ENCODE measurements at places on chromosomes 5 and 9.

GRCh38 chr5:125140220-125140619, 393.8 kb upstream of the ZNF608 start:
- no peak overlapping the region for H3K4me3 ChIP-seq
- no peaks in the 10 kb centered on the region for H3K36me3 ChIP-seq
- H3K27ac ChIP-seq, result no peak overlapping the region
- H3K27me3 ChIP-seq, result peaks cover 3% of the 10 kb centered on the region
- no peak for DNase-seq

DNA sequence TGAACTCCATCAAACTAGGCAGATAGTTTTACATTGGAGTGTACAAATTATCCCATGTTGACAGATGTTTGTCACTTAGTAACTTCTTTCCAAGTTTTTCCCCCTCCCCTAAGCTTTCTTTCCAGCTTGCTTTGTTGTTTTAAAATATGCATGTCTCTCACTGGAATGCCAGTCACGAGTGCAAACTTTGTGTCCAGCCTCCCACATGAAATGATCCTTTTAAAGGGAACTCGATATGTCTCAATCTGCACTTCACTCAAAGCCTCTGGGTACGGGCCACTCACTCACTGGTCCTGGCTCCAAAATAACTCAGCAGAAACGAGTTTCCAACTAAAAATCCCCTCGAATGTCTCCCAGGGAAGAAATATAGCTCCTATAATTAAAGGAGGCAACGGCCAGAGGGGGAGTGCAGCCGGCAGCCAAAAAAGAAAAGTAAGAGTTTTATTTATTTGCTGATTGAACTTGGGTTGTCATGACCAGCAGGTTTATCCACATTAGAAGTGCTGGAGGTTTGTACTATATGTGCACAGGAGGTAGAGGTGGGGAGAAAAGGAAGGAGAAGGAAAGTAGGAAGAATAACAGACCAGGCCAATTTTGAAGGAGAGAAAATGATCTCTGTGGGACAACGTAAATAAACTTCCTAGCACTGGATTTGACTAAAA, 17.5 kb downstream of the NR2F1 start:
- H3K27ac ChIP-seq, result no peak overlapping the region
- no peak overlapping the region for H3K4me3 ChIP-seq
- H3K4me1 ChIP-seq, result peaks cover 18% of the 10 kb centered on the region

- no peaks in the 10 kb centered on the region for H3K27me3 ChIP-seq
- H3K36me3 ChIP-seq, result peaks cover 30% of the 10 kb centered on the region
- no peak for DNase-seq
- H3K4me1 ChIP-seq, result no peaks in the 10 kb centered on the region
- no peak overlapping the region for H3K27ac ChIP-seq
Measured at GRCh38 chr5:36202521-36202961, 39.2 kb downstream of the NADK2 start.

DNA sequence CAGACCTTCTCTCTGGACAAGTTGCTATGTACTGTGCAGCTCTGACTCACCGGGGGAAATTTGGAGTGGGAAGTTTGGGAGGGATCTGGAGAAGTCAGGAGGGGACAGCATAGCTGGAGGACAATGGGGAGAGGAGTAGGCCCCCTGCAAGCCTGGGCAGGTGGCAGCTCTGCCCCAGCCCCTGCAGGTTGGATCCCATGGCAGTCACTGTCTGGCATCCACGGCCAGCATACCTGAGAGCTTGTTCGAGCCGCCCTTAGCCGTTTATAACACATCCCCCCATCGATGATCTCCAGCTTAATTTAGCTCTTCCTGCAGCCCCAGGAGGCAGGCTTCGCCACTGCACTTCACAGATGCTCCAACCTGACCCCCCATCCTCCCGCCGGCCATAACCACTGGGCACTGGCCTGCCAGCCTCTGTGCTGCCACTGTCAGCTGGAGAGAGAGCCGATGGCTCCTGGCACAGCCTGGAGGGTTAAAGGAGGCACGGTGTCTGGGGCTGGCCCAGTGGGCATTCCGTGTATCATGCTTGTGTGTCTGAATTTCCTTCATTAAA, 57.7 kb upstream of the RNU6ATAC start:
- H3K4me1 ChIP-seq, result no peaks in the 10 kb centered on the region
- no peaks in the 10 kb centered on the region for H3K36me3 ChIP-seq
- H3K4me3 ChIP-seq, result no peak overlapping the region
- no peak for DNase-seq
- no peak overlapping the region for H3K27ac ChIP-seq

GRCh38 chr5:32261198-32261597, 51.5 kb downstream of the MTMR12 start:
- peaks cover 31% of the 10 kb centered on the region for H3K4me1 ChIP-seq
- peaks cover 63% of the 10 kb centered on the region for H3K36me3 ChIP-seq
- peak overlapping the region; percentile 60 for H3K27ac ChIP-seq
- H3K27me3 ChIP-seq, result peaks cover 2% of the 10 kb centered on the region
- peak overlapping the region; percentile 56 for H3K4me3 ChIP-seq

- no peaks in the 10 kb centered on the region for H3K36me3 ChIP-seq
- DNase-seq, result no peak
- H3K4me1 ChIP-seq, result peaks cover 32% of the 10 kb centered on the region
Measured at GRCh38 chr5:94618029-94618492, 343 bp downstream of the KIAA0825 start.

GRCh38 chr5:151646334-151646733, 40.4 kb downstream of the SPARC start:
- no peaks in the 10 kb centered on the region for H3K36me3 ChIP-seq
- DNase-seq, result no peak
- no peak overlapping the region for H3K27ac ChIP-seq
- no peak overlapping the region for H3K4me3 ChIP-seq
- H3K4me1 ChIP-seq, result no peaks in the 10 kb centered on the region

DNA sequence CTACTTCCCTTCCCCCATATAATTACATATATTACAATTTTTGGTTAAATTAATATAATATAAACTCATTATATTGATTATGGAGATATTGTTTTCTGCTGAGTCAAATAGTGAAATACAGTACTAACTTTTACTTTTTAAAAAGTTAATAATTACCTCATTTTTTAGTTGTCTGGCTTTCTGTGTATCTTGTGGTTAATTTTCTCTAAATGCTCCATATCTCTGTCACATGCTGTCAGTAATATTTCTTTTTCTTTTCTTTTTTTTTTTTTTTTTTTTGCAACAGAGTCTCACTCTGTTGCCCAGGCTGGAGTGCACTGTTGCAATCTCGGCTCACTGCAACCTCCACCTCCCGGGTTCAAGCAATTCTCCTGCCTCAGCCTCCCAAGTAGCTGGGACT, 23.2 kb downstream of the STX17 start:
- H3K36me3 ChIP-seq, result peaks cover 42% of the 10 kb centered on the region
- H3K4me1 ChIP-seq, result no peaks in the 10 kb centered on the region
- H3K27me3 ChIP-seq, result no peaks in the 10 kb centered on the region

- no peak overlapping the region for H3K27ac ChIP-seq
- H3K4me1 ChIP-seq, result no peaks in the 10 kb centered on the region
- no peak for DNase-seq
- no peak overlapping the region for H3K4me3 ChIP-seq
- no peaks in the 10 kb centered on the region for H3K27me3 ChIP-seq
Measured at GRCh38 chr5:68576805-68577204, 361.2 kb downstream of the PIK3R1 start.

- H3K4me1 ChIP-seq, result no peaks in the 10 kb centered on the region
- H3K4me3 ChIP-seq, result no peak overlapping the region
- no peak for DNase-seq
- no peaks in the 10 kb centered on the region for H3K36me3 ChIP-seq
- no peaks in the 10 kb centered on the region for H3K27me3 ChIP-seq
- H3K27ac ChIP-seq, result no peak overlapping the region
Measured at GRCh38 chr9:1701113-1701512, 314.0 kb upstream of the SMARCA2 start.

DNA sequence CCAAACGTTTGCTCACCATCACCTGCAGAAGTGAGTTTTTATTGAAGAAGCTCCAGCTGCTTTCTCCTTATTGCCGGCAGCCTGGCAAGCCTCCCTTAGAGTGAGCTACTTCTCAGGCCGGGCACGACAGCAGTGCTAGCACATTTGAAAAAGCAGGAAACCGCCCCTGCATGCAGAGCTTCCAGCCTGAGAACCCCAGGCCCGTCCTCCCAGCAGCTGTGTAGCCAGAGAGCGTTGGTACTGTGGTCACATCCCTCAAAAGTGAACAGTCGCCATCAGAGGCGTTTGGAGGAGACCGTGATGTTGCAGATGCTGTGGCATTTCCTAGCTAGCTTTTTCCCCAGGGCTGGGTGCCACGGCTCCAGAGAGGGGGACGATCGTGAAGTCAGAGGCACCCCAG, 23.5 kb downstream of the SLC25A25 start:
- H3K36me3 ChIP-seq, result no peaks in the 10 kb centered on the region
- no peak overlapping the region for H3K4me3 ChIP-seq
- H3K27me3 ChIP-seq, result no peaks in the 10 kb centered on the region

DNA sequence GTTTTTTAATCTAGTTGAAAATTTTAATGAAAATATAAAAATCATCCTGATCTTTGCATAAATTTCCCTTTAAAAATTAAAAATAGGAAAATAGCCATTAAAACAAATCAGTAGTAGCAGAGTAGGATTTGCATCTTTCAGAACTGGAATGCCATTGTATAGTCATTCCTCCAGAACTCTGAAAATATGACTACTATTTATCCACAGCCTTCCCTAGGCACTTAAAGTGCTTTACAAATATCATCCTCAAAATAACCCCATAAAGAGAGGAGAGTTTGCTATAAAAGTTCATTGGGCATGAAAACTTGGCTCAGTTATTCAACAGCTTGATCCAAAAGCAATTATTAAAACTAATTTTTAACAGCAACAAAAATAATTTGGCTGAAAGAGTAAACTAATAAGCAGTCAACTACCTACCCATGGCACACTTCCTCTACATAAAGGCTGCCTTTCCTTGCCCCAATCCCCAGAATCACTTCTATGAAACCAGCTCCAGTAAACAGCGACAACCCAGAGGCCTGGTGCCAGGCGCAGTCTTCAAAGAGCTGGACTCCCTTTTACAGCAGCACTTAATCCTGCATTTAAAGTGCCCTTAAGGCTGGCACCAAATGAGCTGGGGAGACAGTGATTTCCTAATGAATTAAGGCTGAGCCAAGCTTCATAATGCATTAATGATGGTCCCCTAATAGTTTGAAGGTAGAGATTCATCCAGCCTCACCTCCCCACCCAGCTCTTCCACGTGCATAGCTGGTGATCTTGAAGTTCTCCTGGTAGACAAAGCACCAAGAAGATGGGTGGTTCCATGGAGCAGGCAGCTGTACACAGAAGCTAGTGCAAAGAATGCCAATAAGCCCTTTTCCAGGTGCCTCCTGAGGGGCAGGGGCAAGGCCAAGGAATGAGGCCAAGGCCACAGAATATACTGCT, 36.1 kb downstream of the LHFPL2 start:
- H3K4me1 ChIP-seq, result no peaks in the 10 kb centered on the region
- DNase-seq, result no peak
- no peak overlapping the region for H3K4me3 ChIP-seq
- no peak overlapping the region for H3K27ac ChIP-seq
- H3K36me3 ChIP-seq, result no peaks in the 10 kb centered on the region

GRCh38 chr9:37668116-37668601, 17.4 kb downstream of the FRMPD1 start:
- H3K27me3 ChIP-seq, result peaks cover 4% of the 10 kb centered on the region
- no peak overlapping the region for H3K4me3 ChIP-seq
- no peak for DNase-seq
- H3K4me1 ChIP-seq, result no peaks in the 10 kb centered on the region
- no peaks in the 10 kb centered on the region for H3K36me3 ChIP-seq
- no peak overlapping the region for H3K27ac ChIP-seq

DNA sequence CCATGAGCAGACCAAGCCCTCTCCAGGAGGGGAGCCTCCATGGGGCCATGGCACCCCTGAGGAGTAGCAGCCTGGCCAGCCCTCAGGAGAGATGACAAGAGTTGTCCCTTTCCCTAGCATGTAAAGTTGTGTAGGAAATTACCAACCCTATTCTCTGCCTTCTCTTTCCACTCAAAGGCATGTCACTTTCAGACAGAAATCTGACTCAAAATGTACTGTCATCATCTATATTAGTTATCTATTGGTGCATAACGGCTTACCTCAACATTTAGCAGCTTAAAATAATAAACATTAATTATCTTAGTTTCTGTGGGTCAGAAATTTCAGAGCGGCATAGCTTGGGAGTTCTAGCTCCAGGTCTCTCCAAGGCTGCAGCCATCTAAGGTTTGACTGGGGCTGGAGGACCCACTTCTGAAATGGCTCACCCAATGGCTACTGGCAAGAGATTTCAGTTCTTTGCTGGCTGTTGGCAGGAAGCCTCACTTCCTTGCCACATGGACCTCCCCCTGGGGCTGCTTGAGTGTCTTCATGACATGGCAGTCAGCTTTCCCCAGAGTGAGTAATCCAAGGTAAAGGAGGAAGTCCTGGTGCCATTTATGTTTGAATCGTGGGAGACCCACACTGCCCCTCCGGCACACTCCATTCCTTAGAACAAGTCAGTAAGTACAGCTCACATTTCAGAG, 632.3 kb downstream of the CCDC171 start:
- no peak overlapping the region for H3K27ac ChIP-seq
- H3K4me1 ChIP-seq, result no peaks in the 10 kb centered on the region
- no peak for DNase-seq
- peaks cover 1% of the 10 kb centered on the region for H3K27me3 ChIP-seq

DNA sequence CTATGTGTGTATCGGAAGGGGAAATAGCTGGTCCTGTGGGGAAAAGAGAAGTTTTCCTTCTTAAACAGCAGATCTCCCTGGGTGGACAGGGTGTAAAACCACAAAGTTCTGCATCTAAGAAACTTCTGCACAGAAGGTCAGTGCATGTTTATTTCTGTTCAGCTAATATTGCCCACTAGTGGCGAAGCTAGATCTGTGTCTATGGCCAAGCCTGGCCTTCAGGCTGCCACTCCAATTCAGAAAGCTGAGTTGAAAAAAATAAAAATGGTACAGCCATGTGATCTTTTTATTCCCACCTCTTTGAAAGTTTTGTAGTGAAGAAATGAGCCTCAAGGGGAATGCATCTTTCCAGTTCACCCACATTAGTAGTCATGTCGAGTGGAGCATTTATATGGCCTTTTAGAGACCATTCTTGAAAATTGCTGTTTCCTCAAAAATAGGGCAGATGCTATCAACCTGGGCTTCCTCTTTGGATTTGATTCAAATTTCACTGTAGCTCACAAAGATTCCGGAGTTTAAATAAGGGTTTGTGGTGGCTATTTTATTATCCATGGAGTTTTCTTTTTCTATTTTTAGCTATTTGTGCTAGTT, 488.0 kb downstream of the PRELID2 start:
- no peak overlapping the region for H3K27ac ChIP-seq
- no peaks in the 10 kb centered on the region for H3K27me3 ChIP-seq
- no peak overlapping the region for H3K4me3 ChIP-seq
- DNase-seq, result no peak

- no peaks in the 10 kb centered on the region for H3K36me3 ChIP-seq
- no peak overlapping the region for H3K27ac ChIP-seq
- H3K4me3 ChIP-seq, result no peak overlapping the region
- no peaks in the 10 kb centered on the region for H3K27me3 ChIP-seq
- H3K4me1 ChIP-seq, result peaks cover 7% of the 10 kb centered on the region
Measured at GRCh38 chr5:89043676-89044075, 160.7 kb upstream of the MEF2C start.

GRCh38 chr9:123620239-123620638, 264.2 kb downstream of the CRB2 start:
- H3K27me3 ChIP-seq, result no peaks in the 10 kb centered on the region
- peaks cover 10% of the 10 kb centered on the region for H3K36me3 ChIP-seq
- no peak overlapping the region for H3K27ac ChIP-seq
- no peak for DNase-seq
- no peak overlapping the region for H3K4me3 ChIP-seq

Measured in immature natural killer cell (primary cell).